Natural killer cell (primary cell): ENCODE measurements at places on chromosomes 7 and 10.

DNA sequence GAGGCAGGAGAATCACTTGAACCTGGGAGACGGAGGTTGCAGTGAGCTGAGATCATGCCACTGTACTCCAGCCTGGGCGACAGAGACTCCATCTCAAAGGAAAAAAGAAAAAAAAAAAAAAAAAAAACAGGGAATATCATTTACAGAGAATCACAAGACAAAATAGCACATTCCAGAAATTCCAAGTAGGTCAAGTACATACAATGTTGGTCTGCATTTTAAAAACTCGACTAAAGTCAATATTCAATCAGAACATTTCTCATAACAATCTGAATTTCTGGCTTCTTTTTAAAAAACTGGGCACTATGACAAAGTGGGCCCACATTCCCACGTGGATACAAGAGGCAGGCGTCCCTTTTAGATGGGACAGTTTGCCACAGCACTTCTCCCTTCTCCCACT, 12.8 kb downstream of the ZC3HAV1L start:
- no peak for DNase-seq
- no peak overlapping the region for H3K27ac ChIP-seq
- no peaks in the 10 kb centered on the region for H3K27me3 ChIP-seq
- H3K4me1 ChIP-seq = no peaks in the 10 kb centered on the region

DNA sequence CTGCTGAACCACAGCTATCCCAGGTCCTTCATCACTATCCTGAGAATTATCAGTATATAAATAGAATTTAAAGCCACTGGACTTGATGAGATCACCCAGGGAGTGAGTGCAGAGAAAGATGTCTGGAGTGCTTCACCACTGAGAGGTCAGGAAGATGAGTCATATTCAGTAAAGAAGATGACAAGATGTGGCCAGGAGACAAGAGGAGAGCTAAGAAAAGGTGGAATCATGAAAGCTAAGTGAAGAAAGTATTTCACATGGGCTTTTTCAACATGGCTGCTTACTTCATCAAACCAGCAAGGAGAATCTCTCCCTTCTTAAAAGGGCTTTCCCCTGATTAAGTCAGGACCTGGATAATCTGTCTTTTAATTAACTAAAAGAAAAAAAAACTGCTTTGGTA, 9.1 kb upstream of the PRKAR2B start:
- H3K4me3 ChIP-seq = no peak overlapping the region
- no peak overlapping the region for H3K27ac ChIP-seq
- no peak for DNase-seq
- H3K27me3 ChIP-seq = no peaks in the 10 kb centered on the region
- no peaks in the 10 kb centered on the region for H3K36me3 ChIP-seq
- H3K4me1 ChIP-seq = no peaks in the 10 kb centered on the region

GRCh38 chr7:7159063-7159658, 23.2 kb upstream of the C1GALT1 start:
- H3K27ac ChIP-seq = peak overlapping the region; percentile 58
- peaks cover 20% of the 10 kb centered on the region for H3K4me1 ChIP-seq
- peaks cover 3% of the 10 kb centered on the region for H3K36me3 ChIP-seq
- DNase-seq = peak; percentile 46

- no peaks in the 10 kb centered on the region for H3K27me3 ChIP-seq
- H3K36me3 ChIP-seq = no peaks in the 10 kb centered on the region
- no peak for DNase-seq
- no peak overlapping the region for H3K4me3 ChIP-seq
- no peaks in the 10 kb centered on the region for H3K4me1 ChIP-seq
- no peak overlapping the region for H3K27ac ChIP-seq
These were observed 145.7 kb downstream of the HGF start for GRCh38 chr7:81624021-81624592.

DNA sequence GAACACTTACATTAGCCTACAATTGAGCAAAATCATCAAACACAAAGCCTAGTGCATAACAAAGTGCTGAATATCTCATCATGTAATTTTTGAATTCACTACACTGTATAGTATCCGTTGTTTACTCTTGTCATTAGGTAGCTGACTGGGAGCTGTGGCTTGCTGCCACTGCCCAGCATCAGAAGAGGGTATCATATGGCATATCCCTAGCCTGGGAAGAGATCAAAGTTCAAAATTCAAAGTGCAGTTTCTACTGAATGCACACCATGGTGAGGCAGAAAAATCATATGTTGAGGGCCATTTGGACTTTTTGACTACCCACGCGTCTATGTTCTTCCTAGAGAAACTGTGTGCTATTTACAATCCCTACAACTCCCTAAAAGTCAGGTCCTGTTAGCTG, 7.5 kb upstream of the ZC3HAV1 start:
- no peaks in the 10 kb centered on the region for H3K36me3 ChIP-seq
- H3K27me3 ChIP-seq = no peaks in the 10 kb centered on the region
- H3K4me3 ChIP-seq = no peak overlapping the region
- no peak for DNase-seq
